ENCODE measurements at places on chromosomes 1 and 21.
A peak's percentile ranks its signal among the peaks of the same experiment; 100 is the strongest.

DNA sequence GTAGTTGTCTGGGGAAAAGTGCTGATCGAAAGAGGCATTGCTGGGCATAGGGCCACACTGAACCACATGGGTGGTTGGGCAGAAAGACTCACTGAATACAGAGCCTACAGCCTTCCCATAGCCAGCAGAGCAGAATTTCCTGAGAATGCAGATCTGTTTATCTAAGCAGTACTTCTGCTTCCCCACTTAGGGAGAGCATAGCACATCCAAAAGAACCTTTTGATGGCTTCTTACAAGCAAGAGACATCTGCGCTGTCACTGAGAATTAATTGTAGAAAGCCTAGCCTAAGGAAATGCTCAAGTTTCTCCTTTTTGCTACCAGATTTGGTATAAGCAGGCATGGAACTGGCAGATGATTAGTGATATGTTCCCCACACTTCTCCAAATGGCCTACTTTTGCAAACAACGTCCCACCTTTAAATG is 13.0 kb upstream of the KLHDC8A start:
- no peak overlapping the region for H3K4me3 ChIP-seq
- H3K27me3 ChIP-seq = peaks cover 29% of the 10 kb centered on the region
- no peaks in the 10 kb centered on the region for H3K4me1 ChIP-seq
- H3K36me3 ChIP-seq = no peaks in the 10 kb centered on the region
- DNase-seq = no peak

GRCh38 chr1:111320066-111320879 is 29.6 kb downstream of the CHIA start:
- no peaks in the 10 kb centered on the region for H3K36me3 ChIP-seq
- H3K4me3 ChIP-seq = no peak overlapping the region
- no peak overlapping the region for H3K27ac ChIP-seq
- H3K27me3 ChIP-seq = peaks cover under 1% of the 10 kb centered on the region
- peaks cover 16% of the 10 kb centered on the region for H3K4me1 ChIP-seq

DNA sequence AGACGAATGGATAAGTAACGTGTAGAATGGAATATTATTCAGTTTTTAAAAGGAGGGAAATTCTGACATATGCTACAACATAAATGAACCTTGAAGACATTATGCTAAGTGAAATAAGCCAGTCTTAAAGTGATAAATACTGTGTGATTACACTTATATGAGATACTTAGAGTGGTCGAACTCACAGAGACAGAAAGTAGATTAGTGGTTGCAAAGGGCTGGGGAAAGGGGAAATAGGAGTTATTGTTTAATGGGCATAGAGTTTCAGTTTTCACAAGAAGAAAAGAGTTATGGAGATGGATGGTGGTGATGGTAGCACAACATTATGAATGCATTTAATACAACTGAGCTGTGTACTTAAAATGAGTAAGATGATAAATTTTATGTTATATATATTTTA is 14.7 kb upstream of the AHCYL1 start:
- no peak overlapping the region for H3K4me3 ChIP-seq
- H3K27ac ChIP-seq = no peak overlapping the region
- peaks cover 5% of the 10 kb centered on the region for H3K27me3 ChIP-seq
- no peak for DNase-seq

DNA sequence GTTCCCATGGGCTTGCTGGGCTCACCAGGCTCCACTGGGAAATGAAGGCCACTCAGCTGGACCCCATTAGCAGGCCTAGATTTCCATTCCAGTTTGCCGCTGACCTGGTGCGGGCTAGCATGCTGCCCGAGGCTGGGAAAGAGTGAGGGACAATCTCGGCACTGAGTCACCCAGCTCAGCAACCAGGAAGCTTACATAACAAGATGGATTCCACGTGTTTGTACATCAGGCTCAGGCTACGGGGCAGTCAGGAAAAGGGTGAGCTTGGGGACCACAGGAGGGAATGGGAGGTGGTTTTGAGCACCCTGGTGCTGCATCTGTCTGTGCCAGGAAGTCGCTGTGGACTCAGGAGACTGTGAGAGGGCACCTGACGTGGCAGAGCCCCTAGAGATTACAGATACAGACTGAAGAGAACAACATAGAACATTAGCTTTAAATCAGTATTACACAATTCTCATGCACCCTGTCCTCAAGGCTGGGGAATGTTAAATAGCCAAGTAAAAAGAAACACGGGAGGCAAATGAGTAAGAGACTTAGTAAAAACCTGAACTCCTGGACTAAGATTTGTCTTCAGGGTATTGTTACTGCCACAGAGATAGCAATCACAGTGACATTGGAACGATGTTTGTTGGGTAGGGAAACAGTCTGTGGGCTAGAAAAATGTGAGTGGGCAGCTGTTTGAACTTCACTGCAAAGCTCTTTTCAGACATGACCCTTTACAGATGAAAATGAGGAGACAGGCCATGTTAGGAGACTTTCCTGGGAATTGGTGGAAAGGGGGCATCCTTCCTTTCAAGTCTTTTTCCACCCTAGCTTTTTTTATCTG is 51.1 kb downstream of the GLUL start:
- H3K27me3 ChIP-seq = peaks cover 7% of the 10 kb centered on the region
- H3K36me3 ChIP-seq = no peaks in the 10 kb centered on the region
- no peak for DNase-seq
- H3K4me1 ChIP-seq = peaks cover 12% of the 10 kb centered on the region

DNA sequence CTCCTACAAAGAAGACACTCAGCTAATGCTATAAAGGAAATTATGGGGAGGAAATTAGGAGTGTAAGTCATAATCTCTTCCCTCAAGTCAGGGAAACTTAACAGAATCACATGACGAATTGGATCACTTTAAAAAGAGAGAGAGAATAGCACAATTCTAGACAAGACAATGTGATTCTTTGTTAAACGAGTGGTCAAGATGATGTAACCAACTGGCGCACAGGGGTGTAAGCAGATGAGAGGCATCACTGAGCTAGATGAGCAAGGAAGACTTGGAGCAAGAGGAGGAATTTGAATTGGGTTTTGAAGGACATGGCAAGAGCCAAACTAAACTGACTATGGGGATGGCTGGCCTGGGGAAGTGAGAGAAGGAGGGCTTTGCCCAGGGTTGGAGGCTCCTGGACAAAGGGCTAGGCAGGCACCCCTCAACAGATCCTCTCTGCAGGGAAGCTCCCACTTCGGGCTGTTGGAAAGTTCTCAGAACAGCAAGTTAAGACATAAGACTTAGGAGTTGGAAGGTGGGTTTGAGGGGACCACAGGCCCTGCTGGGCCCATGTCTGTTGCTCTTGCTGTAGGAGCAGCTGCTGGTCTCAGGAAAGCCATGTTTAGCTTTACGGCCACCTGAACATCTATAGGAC is 123.9 kb upstream of the GRIK3 start:
- no peaks in the 10 kb centered on the region for H3K4me1 ChIP-seq
- no peaks in the 10 kb centered on the region for H3K36me3 ChIP-seq
- H3K27ac ChIP-seq = no peak overlapping the region

DNA sequence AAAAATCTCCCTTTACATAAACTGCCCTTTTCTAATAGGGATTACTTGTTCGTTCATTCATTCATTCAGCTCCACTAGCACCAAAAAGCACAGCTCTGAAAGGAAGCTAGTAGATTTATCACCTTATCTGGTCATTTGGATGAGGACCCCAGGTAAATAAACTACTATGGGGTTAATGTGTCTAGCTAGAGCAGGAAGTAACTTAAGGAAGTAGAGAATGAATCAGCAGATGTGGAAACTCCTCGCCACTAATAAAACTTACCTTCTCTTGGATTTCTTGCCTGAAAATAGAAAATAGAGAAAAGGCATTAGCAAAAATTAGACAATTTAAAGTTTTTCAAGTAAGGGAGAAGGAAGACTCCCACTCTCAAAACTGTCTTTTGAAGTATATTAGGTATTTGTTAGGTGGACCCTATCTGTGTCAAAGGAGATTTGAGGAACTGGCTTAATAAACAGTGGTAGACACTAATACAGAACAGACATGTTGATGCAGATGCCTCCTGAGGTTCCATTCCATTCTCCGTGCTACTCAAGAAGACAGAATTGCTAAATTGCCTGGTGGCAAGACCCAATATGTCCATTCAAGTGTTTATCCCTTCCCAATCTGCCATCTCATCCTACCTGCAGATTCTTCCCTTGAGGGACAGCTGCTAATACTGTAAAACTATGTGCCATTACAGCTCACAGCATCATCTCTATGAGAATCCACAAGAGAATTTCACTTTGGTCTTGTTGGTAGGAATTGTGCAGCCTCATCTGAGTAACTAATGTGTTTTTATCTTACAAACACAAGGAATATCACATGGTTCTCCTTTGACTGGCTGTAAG is 14.9 kb downstream of the SELL start:
- no peak for DNase-seq
- H3K36me3 ChIP-seq = peaks cover 5% of the 10 kb centered on the region
- peaks cover 94% of the 10 kb centered on the region for H3K4me1 ChIP-seq

DNA sequence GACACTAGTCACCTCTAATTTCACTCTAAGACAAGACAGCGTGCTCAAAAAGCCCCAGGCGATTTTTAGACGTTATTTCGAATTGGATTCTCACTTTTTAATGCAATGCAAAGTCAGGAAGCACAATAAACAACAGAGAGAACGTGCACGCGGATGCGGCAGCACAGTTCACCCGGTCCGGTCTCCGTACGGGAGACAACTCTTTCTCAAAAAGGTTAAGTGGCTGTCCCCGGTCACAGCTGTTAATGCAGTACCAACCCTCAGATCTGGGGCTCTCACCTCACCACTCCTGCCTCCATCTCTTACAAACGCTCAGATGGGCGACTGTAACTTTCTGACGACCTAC is 1.2 kb downstream of the HP1BP3 start:
- H3K4me1 ChIP-seq = peaks cover 11% of the 10 kb centered on the region
- DNase-seq = no peak
- peaks cover 2% of the 10 kb centered on the region for H3K36me3 ChIP-seq
- H3K27ac ChIP-seq = peak overlapping the region; percentile 97
- no peaks in the 10 kb centered on the region for H3K27me3 ChIP-seq
- peak overlapping the region; percentile 95 for H3K4me3 ChIP-seq

GRCh38 chr1:32350785-32351398 is 11.4 kb downstream of the FAM229A start:
- H3K4me3 ChIP-seq = peak overlapping the region; percentile 88
- peak; percentile 71 for DNase-seq
- peaks cover 48% of the 10 kb centered on the region for H3K4me1 ChIP-seq
- H3K27me3 ChIP-seq = no peaks in the 10 kb centered on the region
- H3K27ac ChIP-seq = peak overlapping the region; percentile 92
- peaks cover 14% of the 10 kb centered on the region for H3K36me3 ChIP-seq

- peaks cover 15% of the 10 kb centered on the region for H3K4me1 ChIP-seq
- H3K4me3 ChIP-seq = no peak overlapping the region
- no peak for DNase-seq
- H3K27ac ChIP-seq = no peak overlapping the region
- peaks cover 7% of the 10 kb centered on the region for H3K36me3 ChIP-seq
- no peaks in the 10 kb centered on the region for H3K27me3 ChIP-seq
These were observed 10.2 kb downstream of the CD52 start for GRCh38 chr1:26327956-26328362.

- H3K4me1 ChIP-seq = no peaks in the 10 kb centered on the region
- no peak overlapping the region for H3K27ac ChIP-seq
- no peak overlapping the region for H3K4me3 ChIP-seq
- peaks cover 17% of the 10 kb centered on the region for H3K27me3 ChIP-seq
These were observed 26.4 kb upstream of the RAB3GAP2 start for GRCh38 chr1:220298470-220299205.

DNA sequence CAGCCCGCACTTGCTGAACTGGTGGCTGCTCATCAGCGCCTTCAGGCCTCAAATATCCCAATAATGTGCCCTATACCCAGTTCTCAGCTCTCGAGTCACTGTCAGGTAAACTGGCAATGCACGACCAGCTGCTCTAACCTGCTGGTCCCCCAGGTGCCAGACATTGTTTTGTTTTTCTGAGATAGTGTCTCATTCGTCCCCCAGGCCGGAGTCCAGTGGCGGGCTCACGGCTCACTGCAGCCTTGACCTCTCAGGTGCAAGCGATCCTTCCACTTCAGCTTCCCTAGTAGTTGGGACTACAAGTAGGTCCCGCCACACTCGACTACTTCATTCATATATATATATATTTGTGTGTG is 1.0 kb upstream of the NADK start:
- peaks cover 28% of the 10 kb centered on the region for H3K36me3 ChIP-seq
- peak overlapping the region; percentile 95 for H3K27ac ChIP-seq
- peaks cover 78% of the 10 kb centered on the region for H3K4me1 ChIP-seq
- no peak for DNase-seq
- peak overlapping the region; percentile 79 for H3K4me3 ChIP-seq
- H3K27me3 ChIP-seq = no peaks in the 10 kb centered on the region

DNA sequence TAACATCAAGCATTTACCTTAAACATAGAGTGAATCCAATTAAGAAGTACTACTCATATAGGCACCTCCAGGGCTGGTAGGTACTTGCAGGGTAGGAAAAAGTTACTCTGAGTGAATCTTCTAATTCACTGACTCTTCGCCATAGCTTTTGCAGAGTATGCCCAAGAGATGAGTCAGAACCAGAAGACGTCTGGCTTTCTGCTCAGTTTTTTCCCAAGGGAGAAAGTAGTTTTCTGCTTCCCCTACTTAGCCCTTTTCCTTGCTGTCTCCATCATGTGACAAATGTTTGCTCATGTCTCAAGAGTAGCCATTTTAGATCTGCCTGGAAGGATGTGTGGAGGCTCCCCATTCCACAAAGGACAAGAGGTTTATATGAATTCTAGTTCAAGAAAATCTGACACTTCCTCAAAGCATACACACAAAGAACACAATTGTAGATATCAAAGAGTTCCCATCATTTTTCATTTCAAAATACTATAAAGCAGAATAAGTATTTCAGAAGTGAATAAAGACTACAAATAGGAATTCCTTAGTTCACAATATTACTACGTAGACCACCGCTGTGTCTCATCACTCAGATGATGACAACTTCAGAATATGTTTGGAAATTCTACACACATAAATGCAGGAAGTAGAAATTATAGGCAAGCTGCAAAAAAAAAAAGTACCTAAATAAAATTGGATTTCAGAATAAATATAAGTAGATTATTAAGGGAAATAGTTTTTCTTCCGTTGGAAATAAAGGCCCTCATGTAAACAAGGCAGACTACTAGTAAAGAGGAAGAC is 98.5 kb downstream of the ASH1L start:
- no peaks in the 10 kb centered on the region for H3K27me3 ChIP-seq
- peak; percentile 28 for DNase-seq
- H3K36me3 ChIP-seq = peaks cover 14% of the 10 kb centered on the region
- H3K4me3 ChIP-seq = peak overlapping the region; percentile 32

DNA sequence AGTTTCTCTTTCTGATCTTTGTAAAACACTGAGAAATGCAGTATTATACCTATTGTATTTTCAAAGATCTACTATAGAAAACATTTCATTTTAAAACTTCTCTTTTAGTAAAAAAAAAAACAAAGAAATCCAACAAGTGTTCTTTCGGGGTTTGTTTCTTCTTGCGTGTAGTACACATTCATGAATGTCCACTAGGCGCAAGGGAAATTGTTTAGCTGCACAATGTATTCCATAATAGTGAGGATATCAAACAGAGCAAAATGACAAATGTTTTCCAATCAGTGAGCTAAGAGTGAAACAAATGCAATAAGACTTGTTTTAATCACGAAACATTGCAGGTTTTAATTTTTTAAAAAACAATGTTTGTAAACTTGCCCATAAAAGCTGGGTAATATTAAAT is 68.6 kb downstream of the LHX8 start:
- no peaks in the 10 kb centered on the region for H3K4me1 ChIP-seq
- no peaks in the 10 kb centered on the region for H3K36me3 ChIP-seq
- H3K27ac ChIP-seq = no peak overlapping the region
- H3K27me3 ChIP-seq = no peaks in the 10 kb centered on the region
- no peak overlapping the region for H3K4me3 ChIP-seq

GRCh38 chr1:93223023-93223675 is 42.6 kb downstream of the CCDC18 start:
- no peak overlapping the region for H3K27ac ChIP-seq
- peaks cover 39% of the 10 kb centered on the region for H3K36me3 ChIP-seq
- no peaks in the 10 kb centered on the region for H3K27me3 ChIP-seq
- H3K4me3 ChIP-seq = no peak overlapping the region
- peaks cover 35% of the 10 kb centered on the region for H3K4me1 ChIP-seq
